ENCODE measurements at places on chromosomes 6 and 20.
A peak's percentile ranks its signal among the peaks of the same experiment; 100 is the strongest.

GRCh38 chr20:53981752-53982437 lies 88.5 kb downstream of the BCAS1 start:
- DNase-seq = no peak

GRCh38 chr6:4948781-4949450 lies 54.9 kb downstream of the RPP40 start:
- DNase-seq = no peak

DNA sequence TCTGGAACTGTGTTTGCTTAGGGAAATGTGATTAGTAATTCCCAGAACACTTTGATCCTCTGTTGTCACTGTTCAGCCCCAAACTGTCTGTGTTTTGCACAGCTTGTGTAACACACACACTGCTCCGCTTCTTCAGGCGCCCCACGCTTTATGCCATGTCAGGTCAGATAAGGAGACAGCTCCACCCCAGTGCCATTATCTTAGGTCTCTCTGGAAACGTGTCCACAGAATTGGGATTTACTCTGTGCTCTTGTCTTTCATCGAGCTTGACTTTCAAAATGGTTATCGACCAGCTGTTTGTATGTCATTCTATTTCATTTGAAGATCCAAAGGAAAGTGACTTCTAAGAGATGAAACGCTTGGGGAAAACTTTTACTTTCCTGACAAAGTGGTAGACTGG lies 106.4 kb upstream of the SSTR4 start:
- no peak for DNase-seq

- no peak for DNase-seq
Observed at GRCh38 chr20:32496811-32497533, 88.2 kb downstream of the NOL4L start.

- DNase-seq = no peak
Observed at GRCh38 chr6:80771941-80772340, 665.5 kb downstream of the BCKDHB start.

DNA sequence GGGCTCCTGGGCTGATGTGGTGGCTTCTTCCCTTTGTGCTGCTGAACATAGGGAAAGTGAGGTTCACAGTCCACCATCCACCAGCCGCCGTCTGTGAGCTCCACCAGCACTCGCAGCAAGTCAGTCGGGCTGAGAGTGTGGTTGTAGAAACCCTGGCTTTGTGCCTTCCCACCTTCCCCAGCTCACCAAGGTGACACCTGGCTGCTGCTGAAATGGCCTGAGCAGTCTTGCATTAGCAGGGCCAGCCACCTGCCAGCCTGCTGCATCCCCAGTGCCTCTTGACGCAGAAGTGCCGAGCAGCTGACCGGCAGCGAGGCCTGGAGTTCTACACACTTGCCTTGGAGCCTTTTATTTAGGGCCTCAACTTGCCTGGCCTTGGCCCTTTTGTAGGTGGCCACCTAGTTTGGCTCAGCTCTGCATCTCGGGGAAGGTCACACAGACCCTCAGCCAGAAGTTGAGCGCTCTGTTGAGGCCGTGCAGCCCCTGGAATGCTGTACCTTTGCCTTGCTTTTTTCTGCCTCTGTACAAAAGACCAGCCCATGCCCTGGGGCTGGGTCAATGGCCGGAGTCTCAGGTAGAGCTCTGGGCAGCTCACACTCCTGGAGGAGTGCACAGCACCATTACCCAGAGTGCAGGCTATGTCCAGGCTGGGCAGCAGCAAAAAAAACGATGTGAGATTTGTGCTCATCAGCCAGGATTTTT lies 76.5 kb downstream of the PTPN1 start:
- no peak for DNase-seq

- DNase-seq = no peak
Observed at GRCh38 chr6:91267246-91267645, 680.4 kb upstream of the MAP3K7 start.

DNA sequence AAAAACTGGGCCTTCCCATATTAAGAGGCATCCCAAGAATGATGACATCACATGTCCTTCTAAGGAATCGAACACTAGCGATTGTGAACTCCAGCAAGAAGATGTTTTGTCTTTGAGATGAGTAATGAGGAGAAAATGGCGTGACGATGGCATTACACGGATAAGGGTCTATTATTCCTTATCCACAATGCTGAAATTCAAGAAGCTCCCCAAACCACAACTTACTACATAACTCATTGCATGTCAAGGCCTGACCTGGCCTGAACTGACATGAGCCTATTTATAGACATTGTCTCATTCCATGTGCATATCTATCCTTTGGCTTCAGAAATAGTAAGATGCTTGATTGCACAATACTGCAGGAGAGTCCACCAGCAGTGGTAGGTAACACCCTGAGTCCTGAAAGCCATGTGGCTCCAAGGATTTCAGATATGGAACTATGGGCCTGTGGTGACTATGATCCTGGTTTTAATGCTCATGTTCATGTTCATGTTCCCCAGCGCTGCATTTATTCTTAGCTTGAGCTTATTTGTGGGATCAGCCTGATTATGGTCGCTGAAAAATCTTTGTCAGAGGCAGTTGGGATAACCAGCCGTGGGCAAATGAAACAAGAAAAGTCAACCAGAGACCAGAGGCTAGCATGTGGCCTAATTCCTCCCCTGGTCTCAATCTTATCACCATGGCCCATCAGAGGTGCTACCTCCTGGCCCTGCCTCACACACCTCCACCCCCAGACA lies 183.2 kb upstream of the JARID2 start:
- no peak for DNase-seq

DNA sequence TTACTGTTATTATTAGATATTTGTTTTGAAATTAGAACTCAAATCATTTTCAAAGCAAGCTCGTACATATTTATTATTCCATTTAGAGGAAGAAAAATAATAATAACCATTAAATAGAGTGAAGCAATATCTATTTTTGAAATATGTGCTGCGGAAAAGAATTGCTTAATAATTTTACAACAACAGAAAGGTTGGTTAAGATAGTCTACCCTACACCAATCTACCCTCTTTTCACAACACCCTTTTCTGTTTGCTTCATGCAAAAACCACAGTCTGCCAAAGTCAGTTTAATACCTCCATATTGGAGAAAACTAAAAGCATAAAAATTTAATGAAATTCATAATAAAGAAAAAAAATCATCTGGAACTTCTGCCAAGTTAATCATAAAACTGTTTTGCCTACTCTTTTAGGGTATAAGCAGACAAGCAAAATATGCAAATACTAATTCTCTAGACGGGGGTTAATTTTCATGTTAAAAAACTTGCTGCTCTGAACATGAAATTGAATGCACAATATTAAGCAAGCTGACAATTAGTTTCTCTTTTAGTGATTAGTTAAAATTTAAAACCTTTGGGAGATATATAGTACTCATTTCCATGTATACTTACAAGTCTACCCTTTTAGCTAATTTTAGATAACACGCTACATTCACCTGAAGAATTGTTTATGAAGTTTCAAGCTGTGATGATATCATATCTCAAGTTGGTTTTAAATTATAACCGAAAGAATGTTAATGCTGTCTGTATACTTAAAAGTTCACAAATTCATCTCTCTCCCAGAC lies 100.2 kb downstream of the AHI1 start:
- no peak for DNase-seq

DNA sequence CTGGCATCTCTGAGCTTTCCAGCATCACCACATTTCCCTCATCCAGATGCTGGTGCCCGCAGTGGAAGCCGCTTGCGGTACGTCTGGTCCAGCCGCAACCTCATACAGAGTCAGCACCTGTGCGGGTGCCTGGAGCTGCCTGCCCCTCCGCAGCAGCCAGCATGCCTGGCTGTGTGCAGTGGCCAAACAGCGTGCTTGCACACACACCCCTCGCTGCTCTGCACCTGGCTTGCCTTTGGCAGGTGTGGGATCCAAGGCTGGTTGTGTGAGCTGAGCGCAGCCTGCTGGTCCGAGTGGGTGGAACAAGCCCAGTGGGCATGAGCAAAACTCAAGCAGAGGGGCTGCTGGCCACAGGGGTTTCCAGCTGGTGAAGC lies 3.1 kb upstream of the HINT3 start:
- DNase-seq = peak; percentile 45

Measured in GM12865 (cell line).